Stimulated activated CD8-positive, alpha-beta memory T cell treated with anti-CD3 and anti-CD28 coated beads, Interleukin-12 subunit alpha, Interleukin-12 subunit beta, amount 100 ng/mL, for 4 hours (primary cell): ENCODE measurements at places on chromosomes 12 and 14.

- no peak for DNase-seq
These were observed 42.4 kb downstream of the GLRX5 start for GRCh38 chr14:95577067-95577800.

DNA sequence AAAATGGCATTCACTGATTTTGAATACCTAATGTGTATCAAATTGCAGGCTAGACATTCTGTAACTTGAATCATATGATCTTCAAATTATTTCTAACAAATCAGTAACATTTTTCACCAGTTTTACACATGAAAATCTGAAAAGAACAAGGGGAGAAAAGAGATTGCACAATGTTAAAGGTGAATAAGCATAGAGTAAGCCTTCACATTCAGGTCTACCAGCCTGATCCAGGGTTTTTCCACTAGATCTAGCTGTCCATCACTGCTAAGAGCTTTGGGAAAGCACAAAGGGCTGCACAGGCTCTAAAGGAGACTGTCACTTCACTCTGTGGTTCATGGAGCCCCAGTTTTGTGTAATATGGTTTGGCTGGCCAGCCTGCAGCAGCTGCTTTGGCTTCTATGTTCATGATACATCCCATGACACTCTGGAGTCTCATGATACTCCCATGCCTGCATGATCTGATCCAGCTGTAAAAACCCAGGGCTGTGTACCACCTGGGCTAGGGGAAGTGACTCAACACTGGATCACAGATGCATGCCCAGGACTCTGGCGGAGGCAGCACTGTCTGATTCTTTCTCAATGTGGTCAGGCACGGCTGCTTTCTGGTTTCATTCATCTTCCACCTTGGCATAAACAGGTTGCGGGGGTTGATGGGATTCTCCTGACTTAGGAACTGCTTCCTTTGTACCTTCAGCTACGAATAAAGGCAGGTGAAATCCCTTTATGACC lies 859.7 kb downstream of the GALC start:
- DNase-seq, result no peak

- DNase-seq, result no peak
These were observed 360.4 kb downstream of the ATP23 start for GRCh38 chr12:58301730-58302122.

GRCh38 chr12:57128519-57129247 lies 400 bp downstream of the LRP1 start:
- no peak for DNase-seq

- no peak for DNase-seq
These were observed 847 bp downstream of the MMP14 start for GRCh38 chr14:22837114-22837749.

DNA sequence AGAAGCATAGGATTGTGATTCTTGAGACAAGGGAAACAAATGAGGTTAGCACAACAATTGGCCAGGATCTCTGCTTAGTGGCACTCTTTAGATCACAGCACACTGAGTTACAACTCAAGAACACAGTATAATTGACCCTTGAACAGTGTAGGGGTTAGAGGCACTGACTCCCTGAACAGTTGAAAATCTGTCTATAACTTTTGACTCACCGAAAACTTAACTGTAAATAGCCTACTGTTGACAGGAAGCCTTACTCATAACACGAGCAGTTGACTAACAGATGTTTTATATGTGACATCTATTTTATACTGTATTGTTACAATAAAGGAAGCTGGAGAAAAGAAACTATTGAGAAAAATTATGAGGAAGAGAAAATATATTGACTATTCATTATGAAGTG lies 296.1 kb downstream of the RERGL start:
- DNase-seq, result no peak
